ENCODE measurements at places on chromosomes 5 and 9.

- no peak for DNase-seq
Measured at GRCh38 chr9:134494905-134495304, 146.7 kb upstream of the COL5A1 start.

- DNase-seq = no peak
Measured at GRCh38 chr5:58794875-58795274, 212.0 kb downstream of the RAB3C start.

DNA sequence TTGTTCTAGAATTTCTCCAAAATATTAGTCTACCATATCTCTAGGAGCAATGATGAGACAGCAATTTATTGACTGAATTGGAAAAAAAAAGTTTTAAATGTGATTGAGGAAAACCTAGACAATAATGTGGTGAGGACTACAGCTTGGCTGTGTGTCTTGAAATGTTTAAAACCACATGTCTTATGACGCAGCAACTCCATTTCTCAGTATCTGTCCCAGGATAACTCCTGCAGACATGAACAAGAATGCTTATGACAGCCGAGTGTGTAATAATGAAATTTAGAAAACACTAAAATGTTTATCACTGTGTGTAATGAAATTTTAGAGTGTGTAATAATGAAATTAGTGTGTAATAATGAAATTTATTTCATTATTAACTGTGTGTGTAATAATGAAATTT is 254.1 kb upstream of the DAPK1 start:
- DNase-seq = no peak

DNA sequence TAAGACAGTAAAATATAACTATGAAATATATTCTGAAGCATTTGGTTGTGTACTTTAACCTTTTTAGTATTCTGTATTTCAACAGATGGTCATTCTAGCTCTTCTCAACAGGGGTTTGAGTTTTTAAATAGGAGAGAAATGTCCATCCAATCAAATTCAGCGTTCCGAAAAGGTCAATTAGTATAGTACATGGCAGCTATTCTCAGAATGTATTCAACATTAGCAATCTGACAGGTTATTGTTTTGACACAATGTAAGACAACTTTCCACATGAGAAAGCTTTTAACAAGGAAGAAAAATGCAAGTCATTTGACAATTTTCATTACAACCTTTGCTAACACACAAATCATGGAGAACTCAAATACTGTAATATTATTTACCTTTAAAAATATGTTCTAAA is 996.3 kb upstream of the CDH10 start:
- no peak for DNase-seq

DNA sequence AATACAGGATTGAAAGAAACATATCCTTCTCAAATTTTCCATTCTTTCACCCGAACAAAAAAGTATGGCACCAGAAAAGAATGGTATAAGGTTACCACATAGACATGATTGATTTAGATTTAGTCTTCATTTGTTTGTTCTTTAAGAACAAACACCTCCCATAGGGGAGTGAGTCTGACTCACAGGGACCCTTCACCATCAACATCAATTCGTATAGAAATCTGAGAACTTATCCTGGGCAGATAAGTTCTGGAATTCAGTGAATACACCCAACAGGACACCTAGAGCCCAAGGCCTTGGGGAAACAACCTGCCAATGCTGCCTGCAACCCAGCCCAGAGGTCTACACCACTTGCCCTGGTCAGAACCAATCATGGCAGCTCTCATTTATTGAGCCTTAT is 46.2 kb downstream of the LHFPL2 start:
- DNase-seq = no peak

DNA sequence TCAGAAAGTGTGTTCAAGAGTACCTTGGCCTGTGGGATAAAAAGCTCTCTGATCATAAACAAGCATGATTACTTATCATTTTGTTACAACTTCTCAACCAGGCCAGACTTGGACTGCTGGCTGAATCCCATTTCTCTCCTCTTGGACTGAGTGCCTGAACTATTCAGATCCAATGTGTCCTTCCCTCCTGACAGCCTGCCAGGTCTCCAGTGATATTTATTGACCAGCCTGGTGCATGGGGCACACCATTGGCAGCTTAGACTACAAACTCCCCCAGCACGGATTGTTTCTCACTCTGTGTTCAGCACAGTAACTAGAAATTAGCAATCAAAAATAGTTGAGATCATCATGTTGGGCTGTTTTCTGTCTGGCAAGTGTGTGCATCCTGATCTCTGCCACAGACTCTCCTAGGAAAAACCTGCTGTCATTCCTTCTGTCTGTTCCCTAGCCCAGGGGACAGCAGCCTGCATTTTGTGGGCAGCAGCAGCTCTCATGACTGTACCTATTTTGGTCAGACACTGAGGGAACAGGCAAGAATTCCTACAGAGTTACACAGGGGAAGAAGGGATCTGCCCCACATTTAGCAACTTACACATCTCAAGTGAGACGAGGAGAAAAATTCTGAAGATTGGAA is 348.1 kb downstream of the ADAMTS6 start:
- DNase-seq = no peak

GRCh38 chr5:35819668-35820067 is 37.0 kb upstream of the IL7R start:
- no peak for DNase-seq

- no peak for DNase-seq
Measured at GRCh38 chr5:118354797-118355196, 633.5 kb downstream of the DTWD2 start.

- no peak for DNase-seq
Measured at GRCh38 chr9:7980691-7981289, 181.2 kb upstream of the DMAC1 start.

DNA sequence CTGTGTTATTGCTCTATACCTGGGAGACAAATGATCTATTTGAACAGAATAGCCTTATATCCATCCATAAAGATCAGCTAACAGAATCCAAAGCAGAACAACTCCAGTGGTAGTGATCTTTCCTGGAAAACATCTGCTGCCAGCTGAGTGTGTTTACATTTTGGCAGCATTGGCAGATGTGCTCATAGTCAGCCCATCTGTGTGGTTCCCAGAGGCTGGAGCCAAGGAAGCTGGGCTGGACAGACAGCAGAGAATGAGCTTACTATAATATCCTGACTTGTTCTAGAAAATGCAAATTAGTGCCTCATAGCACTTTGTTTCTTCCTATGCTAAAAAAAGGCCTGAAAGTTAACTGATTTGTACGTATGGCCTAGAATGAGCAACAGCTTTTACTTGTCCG is 99.7 kb downstream of the ST8SIA4 start:
- DNase-seq = no peak

GRCh38 chr9:137685035-137685740 is 66.4 kb downstream of the EHMT1 start:
- no peak for DNase-seq

GRCh38 chr9:115810166-115810565 is 343.4 kb upstream of the PAPPA start:
- no peak for DNase-seq

- no peak for DNase-seq
Measured at GRCh38 chr5:34042321-34042720, 692 bp downstream of the C1QTNF3 start.

GRCh38 chr9:35180801-35181200 is 19.0 kb downstream of the UNC13B start:
- no peak for DNase-seq

GRCh38 chr5:57844410-57844809 is 361.8 kb upstream of the ACTBL2 start:
- DNase-seq = no peak

DNA sequence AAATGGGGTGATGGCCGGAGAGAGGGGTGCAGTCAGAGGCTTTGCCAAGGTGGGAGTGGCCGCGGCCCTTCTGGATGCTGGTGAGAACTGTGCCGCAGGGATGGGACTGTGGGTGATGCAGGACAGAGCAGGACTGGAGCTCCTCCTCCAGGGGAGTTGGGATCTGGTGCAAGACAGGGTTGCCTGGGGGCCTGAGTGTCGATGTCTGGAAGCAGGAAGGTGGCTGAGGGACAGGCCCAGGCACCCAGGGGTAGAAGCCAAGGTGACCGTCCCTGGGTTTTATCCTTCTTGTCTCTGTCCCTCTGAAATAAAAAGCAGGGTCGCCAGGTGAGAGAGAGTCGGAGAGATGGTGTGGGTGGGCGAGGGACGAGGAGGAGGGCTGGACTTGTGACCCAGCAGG is 89.1 kb upstream of the IER5L start:
- no peak for DNase-seq

- no peak for DNase-seq
Measured at GRCh38 chr9:7171396-7172153, 413.8 kb downstream of the KDM4C start.

DNA sequence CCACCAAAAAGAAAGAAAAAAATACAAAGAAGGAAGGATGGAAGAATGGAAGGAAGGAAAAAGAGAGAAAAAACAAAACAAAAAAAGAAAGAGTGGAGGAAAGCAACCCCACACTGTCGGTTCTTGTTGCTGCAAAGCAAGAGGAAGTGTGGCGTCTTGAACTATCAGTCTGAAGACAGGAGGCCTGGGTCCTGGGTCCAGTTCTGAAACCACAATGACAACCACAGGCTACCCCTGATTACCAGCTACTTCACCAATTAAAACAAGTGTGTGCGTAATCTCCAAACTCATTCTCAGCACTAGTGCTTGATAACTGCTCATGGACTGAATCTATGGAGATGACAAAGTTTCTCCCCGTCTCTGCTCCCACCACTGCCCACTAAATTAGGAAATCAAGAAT is 93.7 kb downstream of the RASEF start:
- DNase-seq = no peak

DNA sequence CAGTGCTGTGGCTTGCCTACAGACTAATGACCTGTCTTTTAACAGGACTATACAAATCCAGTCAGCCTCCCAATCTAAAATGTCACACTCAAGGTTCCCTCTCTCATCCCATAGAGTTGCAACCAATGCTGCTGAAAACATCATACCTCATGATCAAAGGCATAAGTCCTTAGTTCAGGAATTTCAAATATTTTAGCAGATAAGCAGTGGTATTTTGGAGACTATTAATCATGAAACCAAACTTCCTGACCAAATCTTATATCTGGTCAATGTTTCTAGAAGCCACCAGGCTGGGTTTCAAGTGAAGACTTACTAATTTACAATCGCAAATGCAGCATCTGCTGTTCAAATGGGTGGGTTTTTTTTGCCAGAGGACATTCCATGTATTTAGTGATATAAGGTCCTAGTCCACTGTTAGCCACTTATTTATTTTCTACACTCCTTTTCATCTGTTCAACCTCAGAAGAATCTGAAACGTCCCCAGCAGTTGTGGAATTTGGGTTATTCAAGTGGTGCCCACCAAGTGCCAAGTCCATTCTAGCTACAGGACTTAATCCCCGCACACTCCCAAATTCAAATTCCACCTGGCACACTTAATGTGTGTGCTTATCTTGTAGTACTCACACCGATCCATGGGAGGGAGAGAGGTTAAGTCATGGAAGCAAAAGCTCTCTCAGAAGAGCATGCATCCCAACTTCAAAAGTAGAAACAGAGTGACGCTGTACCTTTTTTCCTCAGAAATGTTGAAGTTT is 5.8 kb downstream of the TAS2R1 start:
- no peak for DNase-seq

DNA sequence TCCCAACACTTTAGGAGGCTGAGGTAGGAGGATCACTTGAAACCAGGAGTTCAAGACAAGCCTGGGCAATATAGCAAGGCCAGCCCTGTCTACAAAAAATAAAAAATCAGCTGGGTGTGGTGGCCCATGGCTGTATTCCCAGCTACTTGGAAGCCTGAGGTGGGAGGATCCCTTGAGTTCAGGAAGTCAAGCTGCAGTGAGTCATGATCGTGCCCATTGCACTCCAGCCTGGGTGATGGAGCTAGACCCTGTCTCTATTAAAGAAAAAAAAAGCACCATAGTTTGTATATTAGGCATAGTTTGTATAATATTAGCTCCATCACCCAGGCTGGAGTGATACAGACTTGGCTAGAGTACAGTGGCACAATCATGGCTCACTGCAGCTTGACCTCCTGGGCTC is 9.6 kb upstream of the NME5 start:
- peak; percentile 42 for DNase-seq

GRCh38 chr9:97176206-97176605 is 131.3 kb upstream of the CCDC180 start:
- no peak for DNase-seq

DNA sequence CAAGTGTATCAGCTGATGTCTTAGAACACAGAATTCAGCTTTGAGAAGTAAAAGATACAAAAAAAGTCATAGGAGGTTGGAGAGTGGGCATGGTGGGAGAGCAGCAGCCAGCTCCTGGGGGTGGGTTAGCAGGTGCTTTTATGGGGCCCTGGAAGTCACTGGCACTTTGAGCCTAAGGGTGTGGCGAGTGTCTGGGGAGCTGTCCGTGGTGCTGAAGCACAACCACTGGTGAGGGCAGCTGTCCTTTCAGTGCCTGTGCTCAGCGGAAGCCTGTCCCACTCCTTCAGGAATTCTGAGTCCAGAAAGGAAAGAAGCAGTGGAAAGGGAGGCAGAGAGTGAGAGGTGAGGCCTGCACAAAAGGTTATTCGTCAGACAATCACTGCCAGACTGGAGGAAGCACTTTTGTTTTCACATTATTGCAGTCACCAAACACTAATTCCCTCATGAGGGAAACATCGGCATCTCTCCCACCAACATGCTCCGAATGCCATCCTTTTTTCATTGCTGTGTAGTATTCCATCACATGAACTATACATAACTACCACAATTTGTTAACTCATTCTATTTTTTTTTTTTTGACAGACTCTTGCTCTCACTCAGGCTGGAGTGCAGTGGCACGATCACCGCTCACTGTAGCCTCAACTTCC is 59.4 kb upstream of the RAPGEF1 start:
- DNase-seq = no peak

DNA sequence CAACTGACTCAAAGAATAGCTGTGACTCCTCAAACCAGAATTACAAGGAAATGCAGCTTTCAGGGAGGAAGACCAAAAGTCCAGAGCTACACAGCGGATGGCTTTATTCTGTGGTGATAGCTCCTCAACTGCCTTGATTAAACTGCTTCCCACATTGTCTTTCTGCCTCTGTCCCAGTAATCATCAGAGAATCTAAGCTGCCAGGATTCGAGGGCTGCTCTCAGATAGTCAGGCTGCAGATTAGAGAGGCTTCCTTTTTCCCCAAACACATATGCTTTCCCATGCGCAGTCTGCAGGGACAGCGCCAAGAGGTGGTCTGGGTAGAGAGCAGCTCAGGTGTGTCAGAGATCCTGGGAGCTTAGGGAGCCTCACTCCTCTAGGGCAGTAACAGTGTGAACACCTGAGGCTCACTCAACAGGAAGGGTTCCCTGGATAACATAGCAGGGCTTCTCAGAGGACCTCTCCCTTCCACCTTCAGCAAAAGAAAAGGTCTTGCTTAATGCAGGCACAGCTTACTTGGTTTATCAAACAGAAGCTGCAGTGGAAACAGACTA is 439.9 kb upstream of the TLE4 start:
- DNase-seq = no peak

DNA sequence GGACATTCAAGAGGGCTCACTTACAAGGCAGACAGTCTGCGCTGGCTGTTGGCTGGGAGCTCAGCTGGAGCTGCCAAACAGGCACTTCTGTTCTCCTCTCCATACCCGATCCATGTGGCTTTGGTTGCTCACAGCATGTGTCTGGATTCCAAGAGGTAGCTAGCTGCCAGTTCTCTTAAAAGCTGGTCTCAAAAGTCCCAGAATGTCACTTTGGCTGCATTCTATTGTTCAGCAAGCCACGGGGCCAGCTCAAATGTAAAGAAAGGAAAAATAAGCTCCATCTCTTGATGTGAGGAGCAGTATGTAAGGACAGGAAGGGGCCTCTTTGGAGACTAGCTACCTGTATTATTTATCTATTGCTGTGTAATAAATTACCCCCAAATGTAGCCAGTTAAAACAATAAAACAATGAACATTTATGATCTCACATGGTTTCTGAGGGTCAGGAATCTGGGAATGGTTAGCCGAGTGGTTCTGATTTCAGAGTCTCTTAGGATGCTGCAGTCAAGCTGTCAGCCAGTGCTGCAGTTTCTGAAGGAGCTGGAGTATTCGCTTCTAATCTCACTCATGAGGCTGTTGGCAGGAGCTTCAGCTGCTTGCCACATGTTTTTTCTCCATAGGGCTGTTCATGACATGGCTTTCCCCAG is 112.7 kb upstream of the CLINT1 start:
- no peak for DNase-seq

Data from BJ (cell line).